ENCODE measurements at places on chromosomes 2 and 18. TPM values are rescaled to one million over a fixed set of nuclear protein-coding genes. Genes with fewer than 3 reads are reported as not detected.

DNA sequence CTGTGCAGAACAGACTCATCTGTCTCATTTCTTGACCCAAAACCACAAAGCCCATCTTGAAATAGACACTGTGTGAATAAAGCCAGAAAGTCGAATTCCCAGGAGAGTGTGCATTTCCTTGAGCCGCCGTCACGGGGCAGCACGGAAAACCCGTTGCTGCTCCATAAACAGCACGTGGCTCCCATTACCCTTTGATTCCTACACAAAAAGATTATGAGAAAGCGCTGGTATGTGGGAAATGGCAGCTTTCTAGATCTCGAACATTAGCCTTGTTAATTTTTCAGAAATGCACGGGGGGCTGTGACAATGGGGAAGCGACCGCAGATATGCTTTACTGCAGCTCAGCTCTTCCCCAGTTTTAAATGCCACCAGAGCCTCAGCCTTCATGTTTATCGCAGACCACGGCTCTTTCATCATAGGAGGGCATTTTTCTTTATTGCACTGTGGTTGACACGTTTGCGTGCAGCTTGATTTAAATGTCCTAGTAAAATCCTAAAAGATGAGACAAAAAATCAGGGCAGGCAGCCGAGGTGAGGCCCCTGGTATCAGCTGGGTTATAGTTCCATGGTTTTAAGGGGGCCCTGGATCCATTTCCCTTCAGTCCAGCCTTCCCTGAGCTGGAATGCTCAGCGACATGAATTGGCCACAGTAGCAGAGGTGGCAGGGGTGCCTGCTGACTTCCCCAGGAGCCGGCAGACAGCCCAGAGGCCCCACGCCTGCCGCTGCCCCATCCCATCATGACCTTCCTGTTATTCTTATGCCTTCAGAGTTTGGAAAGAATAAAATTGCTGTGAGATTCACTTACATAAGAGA is 249.3 kb downstream of the NDUFA10 start:
- DNase-seq: peak; percentile 37

- no peak for DNase-seq
These were observed 1.8 kb upstream of the PDE11A start for GRCh38 chr2:178074123-178075005.

DNA sequence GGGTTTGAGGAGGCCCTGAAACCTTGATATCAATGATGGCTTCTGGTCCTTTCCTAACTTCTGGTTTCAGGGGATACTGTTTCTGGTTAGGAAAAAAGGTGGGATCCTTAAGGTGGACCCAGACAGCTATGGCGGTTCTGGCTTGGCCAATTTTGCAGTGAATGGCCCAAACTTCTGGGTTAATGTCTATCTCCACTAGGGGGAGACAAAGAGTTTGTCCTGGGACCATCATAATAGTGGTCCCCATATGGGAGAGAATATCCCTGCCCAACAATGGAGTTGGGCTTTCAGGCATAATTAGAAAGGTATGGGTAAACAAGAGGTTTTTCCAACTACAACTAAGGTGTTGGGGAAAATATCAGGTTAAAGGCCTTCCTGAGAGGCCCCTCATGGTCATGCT is 273.5 kb downstream of the CALCRL start:
- DNase-seq: no peak

- DNase-seq: no peak
These were observed 1.2 kb downstream of the KIF5C start for GRCh38 chr2:148876202-148876594.

GRCh38 chr2:187627153-187627552 is 72.9 kb upstream of the TFPI start:
- no peak for DNase-seq

DNA sequence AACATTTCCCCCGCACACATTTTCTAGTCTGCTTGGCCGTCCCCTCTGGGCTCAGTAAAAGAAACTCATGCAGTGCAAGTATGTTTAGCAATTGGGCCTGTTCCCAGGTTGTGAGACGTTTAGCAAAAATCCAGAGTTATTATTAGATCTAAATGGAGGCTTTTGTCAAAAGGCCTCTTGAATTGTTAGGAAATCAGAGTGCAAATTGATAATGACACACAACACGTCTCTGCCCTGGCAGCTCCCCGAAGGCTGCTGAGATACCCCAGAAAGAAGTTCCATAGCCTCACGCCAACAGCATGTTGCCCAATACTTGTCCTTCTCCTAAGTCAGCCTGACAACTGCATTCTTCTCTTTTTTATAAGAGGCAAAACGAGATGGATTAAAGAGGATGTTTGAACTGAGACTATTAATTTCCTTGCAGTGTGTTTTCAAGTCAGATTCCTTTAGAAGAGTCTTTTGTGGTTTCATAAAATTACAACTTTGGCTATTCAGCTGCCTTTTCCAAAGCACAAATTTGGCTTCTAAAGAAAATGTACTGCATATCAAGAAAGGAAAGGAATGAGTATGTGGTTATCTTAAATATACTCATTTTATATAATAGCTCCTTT is 202.2 kb downstream of the TRIB2 start:
- DNase-seq: peak; percentile 49

DNA sequence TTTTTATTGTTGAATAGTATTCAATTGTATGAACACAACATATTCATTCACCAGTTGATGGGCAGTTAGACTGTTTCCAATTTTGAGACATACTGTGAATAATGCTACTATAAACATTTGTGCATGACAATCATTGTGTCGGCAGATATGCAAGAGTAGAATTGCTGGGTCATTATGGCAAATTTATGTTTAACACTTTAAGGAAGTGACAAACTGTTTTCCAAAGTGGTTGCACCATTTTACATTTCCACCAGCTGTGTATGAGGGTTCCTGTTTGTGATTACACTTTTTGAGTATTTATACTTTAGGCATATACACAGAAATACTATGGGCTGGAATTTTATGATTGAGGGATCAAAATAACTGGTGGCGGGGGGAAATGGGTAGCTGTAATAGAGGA is 61.2 kb downstream of the MAP4K3 start:
- no peak for DNase-seq

- no peak for DNase-seq
These were observed 87.8 kb downstream of the UPP2 start for GRCh38 chr2:158189526-158189925.

GRCh38 chr2:200482194-200482593 is 27.7 kb downstream of the KCTD18 start:
- DNase-seq: no peak

- no peak for DNase-seq
These were observed 44.9 kb upstream of the ID2 start for GRCh38 chr2:8636721-8637636.

DNA sequence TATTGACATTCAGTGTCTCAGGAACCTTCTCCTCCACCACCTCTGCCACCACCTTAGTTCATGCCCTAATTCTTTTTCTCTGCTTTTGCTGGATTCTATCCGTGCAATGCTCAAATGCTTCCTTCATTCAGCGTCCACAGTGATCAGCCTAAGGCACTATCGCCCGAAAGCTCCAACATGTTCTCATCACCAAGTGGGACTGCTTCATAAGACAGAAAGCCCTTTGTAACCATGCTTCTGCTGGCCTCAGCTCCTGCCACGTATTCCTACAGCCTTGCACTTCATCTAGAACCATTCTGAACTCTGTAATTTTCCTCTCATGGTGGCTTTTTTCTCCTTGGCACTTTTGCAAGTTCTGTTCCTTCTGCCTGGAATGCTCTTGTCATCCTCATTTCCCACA is 222.9 kb downstream of the HNMT start:
- DNase-seq: no peak

Gene RANBP2
- total RNA-seq: 88.2 TPM

Gene KIF5C
- 14.3 TPM for total RNA-seq

Gene GULP1
- 19.9 TPM for total RNA-seq

Gene EIF2AK2
- total RNA-seq: 47.7 TPM
